ENCODE measurements at places on chromosomes 7 and 10.

DNA sequence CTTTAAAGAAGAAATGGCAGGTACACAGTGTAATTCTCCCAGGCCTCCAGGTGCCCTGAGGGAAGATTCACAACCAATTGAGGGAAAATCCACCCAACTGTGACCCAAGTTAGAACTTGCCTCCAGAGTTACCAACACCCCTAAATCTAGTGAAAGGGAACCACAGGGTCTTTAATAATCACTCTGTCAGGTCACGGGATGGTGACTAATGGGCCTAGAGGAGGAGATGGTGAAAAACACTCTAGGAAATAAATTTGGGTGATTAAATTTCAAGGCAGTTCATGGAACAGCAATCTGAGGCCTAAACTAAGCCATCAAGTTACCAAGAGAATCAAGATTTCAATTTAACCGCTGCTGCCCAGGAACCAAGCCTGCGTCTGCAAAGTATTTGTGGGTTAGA lies 26.7 kb upstream of the SLF2 start:
- peak; percentile 0 for DNase-seq
- no peaks in the 10 kb centered on the region for H3K4me1 ChIP-seq
- H3K4me3 ChIP-seq, result no peak overlapping the region
- no peaks in the 10 kb centered on the region for H3K36me3 ChIP-seq

GRCh38 chr7:151205730-151206129 lies 4.6 kb downstream of the H2BK1 start:
- H3K27me3 ChIP-seq, result no peaks in the 10 kb centered on the region
- no peak for DNase-seq
- H3K4me1 ChIP-seq, result peaks cover 4% of the 10 kb centered on the region
- no peak overlapping the region for H3K4me3 ChIP-seq
- no peaks in the 10 kb centered on the region for H3K36me3 ChIP-seq

GRCh38 chr10:85545874-85546273 lies 820.7 kb downstream of the GRID1 start:
- H3K4me1 ChIP-seq, result peaks cover 5% of the 10 kb centered on the region
- H3K36me3 ChIP-seq, result no peaks in the 10 kb centered on the region
- no peak overlapping the region for H3K4me3 ChIP-seq
- no peaks in the 10 kb centered on the region for H3K27me3 ChIP-seq

DNA sequence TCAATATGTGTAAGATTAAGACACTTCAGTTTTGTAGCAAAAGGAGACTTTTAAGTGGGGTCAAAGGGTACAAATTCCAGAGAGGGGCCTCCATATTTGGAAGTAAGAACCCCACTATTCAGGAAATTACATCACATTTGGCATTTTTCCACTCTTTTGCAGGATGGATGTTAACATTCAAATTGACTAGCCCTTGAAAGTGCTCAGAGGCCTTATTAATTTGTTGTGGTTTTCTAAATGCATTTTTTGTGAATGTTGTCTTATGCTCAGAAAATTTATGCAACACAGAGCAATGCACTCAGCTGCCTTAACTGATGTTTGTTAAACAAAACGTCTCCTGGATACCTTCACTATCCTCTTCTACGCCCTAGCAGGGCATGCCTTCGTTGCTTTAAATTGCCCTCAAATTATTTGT lies 50.9 kb upstream of the PDLIM1 start:
- no peak for DNase-seq
- no peak overlapping the region for H3K4me3 ChIP-seq
- H3K27me3 ChIP-seq, result no peaks in the 10 kb centered on the region
- H3K36me3 ChIP-seq, result peaks cover 3% of the 10 kb centered on the region
- H3K4me1 ChIP-seq, result no peaks in the 10 kb centered on the region

- H3K27ac ChIP-seq, result no peak overlapping the region
- H3K36me3 ChIP-seq, result peaks cover 5% of the 10 kb centered on the region
- no peaks in the 10 kb centered on the region for H3K27me3 ChIP-seq
- H3K4me1 ChIP-seq, result peaks cover 20% of the 10 kb centered on the region
- DNase-seq, result no peak
These were observed 17.4 kb downstream of the ITGB1 start for GRCh38 chr10:32940321-32941301.

GRCh38 chr10:58477122-58477521 lies 35.5 kb upstream of the BICC1 start:
- H3K36me3 ChIP-seq, result no peaks in the 10 kb centered on the region
- H3K27ac ChIP-seq, result no peak overlapping the region
- no peaks in the 10 kb centered on the region for H3K4me1 ChIP-seq
- no peaks in the 10 kb centered on the region for H3K27me3 ChIP-seq
- H3K4me3 ChIP-seq, result peak overlapping the region; percentile 23
- peak; percentile 64 for DNase-seq

- H3K4me1 ChIP-seq, result peaks cover 4% of the 10 kb centered on the region
- no peaks in the 10 kb centered on the region for H3K27me3 ChIP-seq
- H3K36me3 ChIP-seq, result no peaks in the 10 kb centered on the region
- no peak overlapping the region for H3K27ac ChIP-seq
- no peak overlapping the region for H3K4me3 ChIP-seq
- no peak for DNase-seq
These were observed 137.3 kb downstream of the ANLN start for GRCh38 chr7:36526863-36527548.

DNA sequence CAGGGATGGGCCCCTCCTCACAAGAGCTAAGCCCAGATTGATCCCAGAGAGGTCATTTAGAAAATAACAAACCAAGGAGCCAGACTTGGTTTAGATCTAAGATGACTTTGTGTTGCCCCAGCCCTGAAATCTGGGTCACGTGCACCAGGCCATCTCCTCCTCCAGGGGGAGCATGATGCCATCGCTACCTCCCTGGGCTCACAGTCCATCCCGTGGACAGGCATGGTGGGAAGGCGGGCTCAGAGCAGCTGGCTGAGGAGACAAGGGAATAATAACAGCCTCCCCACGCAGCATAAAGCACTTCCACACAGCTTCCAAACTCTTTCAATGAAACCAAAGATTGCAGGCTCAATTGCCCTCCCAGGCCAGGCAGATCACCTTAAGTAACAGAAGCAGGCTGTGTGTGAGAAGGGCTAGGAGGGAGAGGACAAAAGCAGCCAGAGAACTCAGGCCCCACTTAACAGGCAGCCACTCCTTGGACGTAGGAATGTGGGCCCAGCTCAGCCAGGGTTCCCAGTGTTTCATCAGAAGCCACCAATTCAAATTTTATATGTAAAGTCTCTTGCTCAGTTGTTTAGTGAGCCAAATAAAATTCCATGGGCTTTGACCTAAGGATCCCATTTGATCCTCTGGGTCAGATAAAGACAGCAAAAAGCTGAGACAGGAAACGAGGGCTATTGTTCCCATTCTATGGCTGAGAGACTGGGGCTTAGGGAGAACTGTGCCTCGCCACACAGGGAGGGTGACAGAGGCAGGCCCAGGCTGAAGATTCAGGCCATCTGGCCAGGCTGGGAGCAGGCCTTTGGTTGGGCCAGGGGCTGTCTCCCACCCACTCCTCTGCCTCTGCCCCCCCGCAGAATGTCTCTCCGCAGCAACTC lies 100.2 kb downstream of the COL13A1 start:
- peaks cover 5% of the 10 kb centered on the region for H3K4me1 ChIP-seq
- H3K4me3 ChIP-seq, result no peak overlapping the region
- H3K27ac ChIP-seq, result no peak overlapping the region
- DNase-seq, result peak; percentile 79
- H3K36me3 ChIP-seq, result no peaks in the 10 kb centered on the region
- no peaks in the 10 kb centered on the region for H3K27me3 ChIP-seq

- H3K4me3 ChIP-seq, result no peak overlapping the region
- no peaks in the 10 kb centered on the region for H3K27me3 ChIP-seq
- no peak for DNase-seq
These were observed 3.2 kb downstream of the MAFK start for GRCh38 chr7:1533547-1534329.

DNA sequence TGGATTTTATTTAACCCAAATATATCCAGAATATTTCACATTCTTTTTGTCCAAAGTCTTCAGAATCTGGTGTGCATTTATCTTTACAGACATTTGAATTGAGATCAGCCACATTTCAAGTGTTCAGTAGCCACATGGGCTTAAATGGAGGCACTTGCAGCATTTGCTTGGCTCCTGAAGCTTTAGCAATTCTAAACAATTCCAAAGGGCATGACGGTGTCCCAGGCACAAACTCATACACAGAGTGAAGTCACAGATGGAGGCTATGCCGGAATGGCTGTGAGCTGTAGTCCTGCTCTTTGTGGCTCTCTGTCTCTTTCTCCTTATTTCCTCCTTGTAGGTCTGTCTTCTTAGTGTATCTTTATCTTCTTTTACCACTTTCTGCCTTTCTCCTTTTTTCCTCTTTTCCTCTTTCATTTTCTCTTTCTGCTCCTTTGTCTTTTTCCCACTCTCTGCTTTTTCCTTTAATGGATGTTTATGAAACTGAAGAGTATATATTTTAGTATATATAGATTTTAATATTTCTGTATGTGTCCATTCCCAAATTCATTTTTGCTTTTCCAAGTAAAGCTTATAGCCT lies 7.7 kb downstream of the AGBL3 start:
- H3K4me3 ChIP-seq, result no peak overlapping the region
- no peaks in the 10 kb centered on the region for H3K4me1 ChIP-seq
- no peaks in the 10 kb centered on the region for H3K27me3 ChIP-seq
- no peak overlapping the region for H3K27ac ChIP-seq
- peaks cover 2% of the 10 kb centered on the region for H3K36me3 ChIP-seq

DNA sequence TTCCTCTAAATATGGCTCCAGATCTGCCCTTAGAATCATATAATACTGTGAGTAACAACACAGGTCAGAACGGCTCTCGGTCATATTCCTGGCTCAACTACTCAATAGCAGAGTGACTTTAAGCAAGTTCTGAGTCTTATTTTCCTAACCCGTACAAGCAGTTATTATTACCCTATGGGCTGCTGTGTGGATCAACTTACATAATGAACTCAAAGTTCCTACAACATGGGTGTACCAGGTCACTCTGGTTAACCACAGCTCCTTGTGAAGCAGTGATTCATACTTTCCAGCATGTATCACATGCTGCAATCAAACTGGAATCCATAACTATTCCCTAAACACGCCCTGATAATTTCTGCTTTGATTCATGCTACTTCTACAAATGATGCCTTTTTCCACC lies 107.3 kb downstream of the LRRN3 start:
- peaks cover 2% of the 10 kb centered on the region for H3K36me3 ChIP-seq
- H3K4me3 ChIP-seq, result no peak overlapping the region
- no peaks in the 10 kb centered on the region for H3K27me3 ChIP-seq
- no peaks in the 10 kb centered on the region for H3K4me1 ChIP-seq
- no peak for DNase-seq

DNA sequence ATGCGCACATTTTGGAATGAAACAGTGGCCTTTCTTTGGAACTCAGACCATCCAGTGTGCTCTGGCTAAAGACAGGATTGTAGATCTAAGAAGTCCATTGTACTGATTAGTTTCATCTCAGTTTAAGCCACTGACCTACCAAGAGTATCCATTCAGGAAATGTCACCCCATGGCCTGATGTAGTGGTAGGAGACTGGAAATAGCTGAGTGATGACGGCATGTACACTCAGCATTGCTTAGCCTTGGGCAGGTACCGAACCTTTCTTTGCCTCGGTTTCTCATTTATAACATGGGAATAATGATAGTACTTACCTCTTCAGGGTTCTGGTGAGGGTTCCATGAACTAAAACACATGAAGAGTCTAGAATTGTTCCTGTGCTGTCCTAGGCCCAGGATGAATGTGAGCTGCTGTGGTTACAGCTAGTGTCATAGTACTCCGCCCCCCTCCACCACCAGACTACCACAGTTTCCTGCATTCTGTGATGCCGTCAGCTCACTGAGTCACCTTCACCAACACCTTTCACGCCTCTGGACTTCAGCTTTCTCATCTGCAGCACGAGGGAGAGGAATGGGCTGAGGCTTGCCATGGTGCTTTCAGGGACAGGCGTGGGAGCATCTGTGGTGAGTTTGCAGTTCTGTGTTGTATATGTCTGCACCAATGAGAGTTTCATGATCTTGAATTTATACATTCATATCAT lies 484.0 kb upstream of the GALNT17 start:
- H3K36me3 ChIP-seq, result no peaks in the 10 kb centered on the region
- H3K27me3 ChIP-seq, result no peaks in the 10 kb centered on the region
- no peak overlapping the region for H3K4me3 ChIP-seq
- H3K4me1 ChIP-seq, result no peaks in the 10 kb centered on the region
- no peak for DNase-seq
- H3K27ac ChIP-seq, result no peak overlapping the region

Data from H9 (cell line).